ENCODE measurements at places on chromosomes 12 and 14. TPM values are rescaled to one million over a fixed set of nuclear protein-coding genes. Genes with fewer than 3 reads are reported as not detected.

The SMIM41 gene
- total RNA-seq = 0.19 TPM

The ING4 gene
- 37.7 TPM for total RNA-seq

The RFLNA gene
- 2.6 TPM for total RNA-seq

The ZDHHC22 gene
- total RNA-seq = not detected

The SIRT4 gene
- total RNA-seq = 0.76 TPM

The C12orf60 gene
- 2.2 TPM for total RNA-seq

The TAS2R31 gene
- 7.2 TPM for total RNA-seq

The PROX2 gene
- total RNA-seq = under 0.01 TPM

The TFCP2 gene
- total RNA-seq = 10.1 TPM

The SERPINA5 gene
- 0.19 TPM for total RNA-seq

The PRICKLE1 gene
- total RNA-seq = 23.5 TPM

The SELPLG gene
- not detected for total RNA-seq

The TMEM179 gene
- total RNA-seq = 0.65 TPM

The REM2 gene
- not detected for total RNA-seq

The GLIPR1L2 gene
- total RNA-seq = not detected

The PRKAB1 gene
- total RNA-seq = 21.2 TPM

The PHLDA1 gene
- 42.5 TPM for total RNA-seq

The PAPOLA gene
- total RNA-seq = 119 TPM

The CAPS2 gene
- total RNA-seq = 0.57 TPM

The CIROP gene
- total RNA-seq = not detected

The ESRRB gene
- total RNA-seq = not detected

The LBHD2 gene
- not detected for total RNA-seq

The VRTN gene
- total RNA-seq = not detected

The KRT78 gene
- not detected for total RNA-seq

The KRT85 gene
- not detected for total RNA-seq

The NPFF gene
- total RNA-seq = not detected

The TAS2R8 gene
- total RNA-seq = not detected

The UNC119B gene
- total RNA-seq = 18.0 TPM
